ENCODE measurements at places on chromosomes 7 and 10.

GRCh38 chr10:62154231-62154630 lies 114.4 kb downstream of the RTKN2 start:
- DNase-seq = no peak

- DNase-seq = no peak
Measured at GRCh38 chr7:141729020-141729419, 9.1 kb upstream of the SSBP1 start.

DNA sequence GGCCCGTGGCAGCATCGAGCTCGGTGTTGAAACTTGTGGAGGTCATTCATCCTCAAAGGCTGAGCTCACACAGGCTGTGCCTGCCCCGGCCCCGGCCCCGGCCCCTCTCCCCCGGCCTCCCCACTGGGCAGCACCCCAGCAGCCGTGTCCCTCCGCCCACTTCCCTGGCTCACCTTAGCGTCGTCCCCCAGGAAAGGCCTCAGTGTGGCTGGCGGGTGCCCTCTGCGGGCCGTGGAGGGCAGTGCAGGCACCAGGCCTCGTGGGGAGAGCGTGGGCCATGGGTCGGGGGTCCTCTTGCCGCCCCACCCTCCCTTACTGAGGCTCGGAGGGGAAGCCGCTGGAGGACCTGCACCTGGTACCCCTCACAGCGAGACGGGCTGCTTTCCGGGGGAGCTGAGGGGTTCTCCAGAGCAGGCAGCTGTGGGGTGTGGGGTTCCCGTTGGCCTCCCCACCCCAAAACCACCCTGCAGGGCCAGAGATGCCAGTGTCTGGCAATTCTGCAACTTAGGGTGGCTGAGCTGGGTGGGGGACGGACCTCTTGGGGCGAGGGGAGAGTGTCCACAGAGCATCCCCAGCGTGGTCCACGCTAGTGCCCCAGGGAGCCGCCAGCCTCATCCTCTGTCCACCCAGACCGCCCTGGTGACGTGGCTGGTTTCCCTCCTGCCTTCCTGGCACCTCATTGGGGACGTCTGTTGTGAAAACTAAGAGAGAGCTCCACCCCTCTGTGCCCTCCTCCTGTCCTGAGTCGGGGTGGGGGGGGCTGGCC lies 44.2 kb upstream of the DPYSL4 start:
- DNase-seq = peak; percentile 22

DNA sequence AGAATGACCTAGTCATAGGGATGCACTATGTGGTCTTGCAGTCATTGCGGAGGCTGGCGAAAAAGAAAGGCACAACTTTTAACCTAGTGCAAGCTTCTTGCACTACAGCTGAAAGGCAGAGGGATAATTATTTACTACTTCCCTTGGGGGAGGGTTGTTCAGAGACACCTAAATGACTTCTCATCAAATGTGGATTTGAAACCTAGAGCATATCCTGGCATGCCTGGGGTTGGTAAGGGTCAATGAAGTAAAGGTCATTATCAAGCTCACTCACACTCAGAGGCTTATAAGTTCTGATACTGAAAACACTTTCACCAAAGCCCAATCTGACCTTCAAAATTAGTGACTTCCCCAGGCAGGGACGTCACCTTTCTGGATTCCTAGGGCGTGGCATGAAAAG lies 108.9 kb upstream of the AMPH start:
- no peak for DNase-seq

DNA sequence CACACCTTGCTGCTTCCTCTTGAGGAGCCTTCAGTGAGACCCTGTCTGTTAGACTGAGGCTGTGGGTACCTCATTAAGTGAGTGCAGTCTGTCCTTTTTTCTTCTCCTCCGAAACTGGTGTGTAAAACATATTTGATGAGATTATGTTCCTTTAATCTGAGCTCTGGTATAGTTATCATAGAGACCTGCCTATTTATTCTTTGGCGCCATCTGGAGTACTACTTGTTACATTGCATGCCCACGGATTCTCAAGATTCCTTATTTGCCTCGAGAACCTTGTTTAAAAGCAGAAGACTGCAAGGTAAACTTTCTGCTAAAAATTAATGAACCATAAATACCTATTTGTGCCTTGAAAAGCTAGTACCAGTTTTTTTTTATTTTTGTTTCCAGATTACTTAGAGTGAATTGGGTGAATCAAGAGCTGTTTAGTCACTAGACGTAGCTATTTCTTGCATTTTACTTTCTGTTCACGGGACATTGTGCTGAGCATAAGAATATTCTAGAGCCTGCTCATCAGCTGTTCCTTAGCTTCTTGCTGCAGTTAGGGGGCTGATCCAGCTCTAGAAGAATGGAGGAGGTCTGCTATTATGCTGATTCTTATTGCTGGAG lies 16.9 kb upstream of the STMP1 start:
- peak; percentile 75 for DNase-seq

DNA sequence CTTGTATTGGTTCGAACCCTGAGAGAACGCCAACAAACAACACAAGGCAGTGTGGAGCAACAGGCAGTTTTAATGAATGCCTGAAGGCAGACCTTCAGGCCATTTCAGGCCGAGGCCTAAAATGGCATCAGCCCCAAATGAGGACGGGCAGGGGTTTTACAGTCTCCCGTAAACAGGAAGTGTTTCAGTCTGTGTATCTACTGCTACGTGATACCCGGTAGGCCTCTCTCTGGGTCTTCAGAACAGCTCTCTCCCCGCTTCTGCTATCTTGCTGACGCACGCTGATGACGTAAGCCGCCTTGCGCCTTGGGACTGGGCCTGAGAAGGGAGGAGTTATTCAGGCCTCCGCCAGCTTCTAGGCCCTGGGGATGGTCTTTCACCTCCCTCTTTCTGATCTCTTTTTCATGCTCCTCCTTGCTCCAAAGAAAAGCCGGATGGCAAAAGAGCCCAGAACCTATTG lies 67.7 kb downstream of the ST8SIA6 start:
- peak; percentile 32 for DNase-seq

DNA sequence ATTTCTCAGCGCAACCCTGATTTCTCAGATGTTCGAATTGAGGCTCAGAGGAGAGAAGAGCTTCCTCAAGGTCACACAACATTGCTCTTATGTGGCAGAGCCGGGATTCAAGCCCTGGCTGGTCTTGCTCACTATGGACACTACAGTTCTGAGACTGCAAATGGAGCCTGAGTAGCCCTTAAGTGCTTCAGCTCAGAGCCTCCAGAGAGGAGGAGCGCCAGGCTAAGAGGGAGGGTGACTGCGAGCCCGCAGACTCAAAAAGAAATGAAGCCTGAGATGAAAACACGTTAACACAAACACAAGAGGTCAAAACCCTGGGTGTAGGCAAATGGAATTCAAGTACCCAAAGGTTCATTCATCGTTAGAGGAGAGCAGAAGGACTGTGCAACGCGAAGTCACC lies 13.9 kb downstream of the ARHGAP22 start:
- DNase-seq = no peak

- peak; percentile 50 for DNase-seq
Measured at GRCh38 chr7:77425101-77426051, 9.2 kb upstream of the GSAP start.

GRCh38 chr7:121475806-121476205 lies 79.7 kb upstream of the FAM3C start:
- peak; percentile 94 for DNase-seq

DNA sequence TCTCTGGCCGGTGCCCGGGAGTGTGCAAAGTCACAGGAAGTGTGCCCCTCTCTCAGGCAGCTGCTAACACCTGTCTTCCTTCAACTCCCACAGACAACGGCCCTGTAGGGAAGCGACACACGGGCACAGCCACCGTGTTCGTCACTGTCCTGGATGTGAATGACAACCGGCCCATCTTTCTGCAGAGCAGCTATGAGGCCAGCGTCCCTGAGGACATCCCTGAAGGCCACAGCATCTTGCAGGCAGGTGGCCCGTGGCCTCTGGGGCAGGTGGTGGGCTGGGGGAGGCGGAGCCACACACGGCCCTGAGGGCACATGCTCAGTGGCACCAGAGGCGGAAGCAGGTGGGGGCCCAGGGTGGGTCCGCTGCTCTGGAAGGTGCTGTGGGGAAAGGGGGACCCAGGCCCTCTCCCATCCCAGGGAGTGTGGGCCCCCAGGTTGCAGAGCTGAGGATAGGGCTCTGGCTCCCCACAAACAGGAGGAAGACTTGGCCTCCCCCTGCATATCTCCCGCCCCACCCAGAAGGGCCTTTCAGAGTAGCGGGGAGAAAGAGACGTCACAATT lies 6.9 kb downstream of the C10orf105 start:
- no peak for DNase-seq

GRCh38 chr7:42852531-42852930 lies 59.3 kb downstream of the C7orf25 start:
- DNase-seq = no peak

DNA sequence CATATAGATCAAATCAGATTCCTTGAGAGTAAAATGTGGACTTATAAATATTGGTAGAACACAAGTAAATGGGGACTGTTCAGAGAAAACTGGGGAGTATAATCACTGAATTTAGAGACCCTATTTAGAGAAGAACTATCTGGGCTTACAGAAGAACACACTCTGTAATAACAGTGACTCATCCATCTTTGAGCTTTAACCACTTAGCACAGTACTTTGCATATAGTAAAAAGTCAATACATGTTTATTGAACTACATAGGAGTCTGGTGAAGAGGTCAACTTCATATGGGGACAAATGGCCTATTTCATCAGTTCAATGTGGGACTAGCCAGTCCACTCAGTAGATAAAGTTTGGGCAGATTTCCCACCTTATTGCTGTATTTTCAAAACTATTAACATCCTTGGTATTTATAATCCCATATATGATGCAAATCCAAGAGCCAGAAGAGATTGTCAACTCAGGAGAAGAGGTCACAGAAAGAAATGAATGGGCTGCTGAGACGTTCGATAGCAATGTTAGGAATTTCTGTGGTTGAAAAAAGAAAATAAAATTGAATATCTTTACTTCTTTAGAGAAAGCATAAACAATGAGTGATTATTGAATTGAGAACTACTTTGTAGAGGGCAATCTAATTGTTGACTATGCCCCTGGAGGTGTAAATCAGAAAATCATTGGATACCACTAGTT lies 119.3 kb upstream of the CACNA2D1 start:
- DNase-seq = peak; percentile 60

GRCh38 chr7:55127622-55128081 lies 108.8 kb downstream of the EGFR start:
- DNase-seq = peak; percentile 87

GRCh38 chr7:32474008-32474407 lies 16.2 kb downstream of the LSM5 start:
- no peak for DNase-seq

- no peak for DNase-seq
Measured at GRCh38 chr7:44353668-44354067, 28.3 kb upstream of the CAMK2B start.

- DNase-seq = peak; percentile 27
Measured at GRCh38 chr10:78335691-78336401, 302.2 kb downstream of the RPS24 start.

DNA sequence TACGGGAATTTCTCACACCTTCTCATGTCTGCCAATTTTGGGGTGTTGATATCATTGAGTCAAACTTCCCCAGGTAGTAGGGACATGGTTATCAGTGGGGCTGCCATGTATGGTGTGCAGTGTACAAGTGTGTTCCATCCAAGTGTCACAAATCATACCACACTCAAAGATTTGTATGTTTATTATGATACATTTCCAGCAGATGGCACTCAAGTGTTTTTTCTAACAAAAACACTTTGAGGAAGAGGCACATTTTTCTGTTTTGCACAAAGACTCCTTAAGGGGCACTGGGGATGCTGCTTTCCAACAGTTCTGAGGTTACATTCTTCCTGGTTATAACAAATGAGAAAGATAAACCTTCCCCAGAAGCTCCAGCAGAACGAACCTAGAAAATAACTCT lies 414.5 kb downstream of the REEP3 start:
- DNase-seq = peak; percentile 5

- no peak for DNase-seq
Measured at GRCh38 chr10:105195831-105196230, 554.7 kb downstream of the SORCS3 start.

GRCh38 chr10:128052696-128053095 lies 73.5 kb downstream of the MKI67 start:
- no peak for DNase-seq

- DNase-seq = no peak
Measured at GRCh38 chr7:44707558-44708230, 41.0 kb upstream of the ZMIZ2 start.

DNA sequence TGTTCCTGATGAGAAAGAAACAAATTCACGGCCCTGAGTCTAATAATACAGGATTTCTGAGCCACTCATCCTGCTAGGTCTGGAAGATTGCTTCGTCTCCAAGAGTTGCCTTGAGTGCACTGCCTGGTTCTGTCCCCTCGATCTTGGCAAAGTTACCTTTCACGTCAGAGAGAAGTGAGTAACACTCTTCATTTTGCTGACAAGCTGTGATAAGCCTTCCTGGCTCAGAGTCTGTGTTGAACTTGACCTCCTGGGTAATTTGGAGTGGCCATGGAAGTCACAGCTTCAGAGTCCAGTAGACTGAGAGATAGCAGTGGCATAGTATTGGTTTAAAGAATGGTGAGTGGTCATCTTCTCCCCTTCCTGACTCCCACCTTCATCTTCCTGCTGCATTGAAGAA lies 64.7 kb upstream of the LRGUK start:
- DNase-seq = no peak

DNA sequence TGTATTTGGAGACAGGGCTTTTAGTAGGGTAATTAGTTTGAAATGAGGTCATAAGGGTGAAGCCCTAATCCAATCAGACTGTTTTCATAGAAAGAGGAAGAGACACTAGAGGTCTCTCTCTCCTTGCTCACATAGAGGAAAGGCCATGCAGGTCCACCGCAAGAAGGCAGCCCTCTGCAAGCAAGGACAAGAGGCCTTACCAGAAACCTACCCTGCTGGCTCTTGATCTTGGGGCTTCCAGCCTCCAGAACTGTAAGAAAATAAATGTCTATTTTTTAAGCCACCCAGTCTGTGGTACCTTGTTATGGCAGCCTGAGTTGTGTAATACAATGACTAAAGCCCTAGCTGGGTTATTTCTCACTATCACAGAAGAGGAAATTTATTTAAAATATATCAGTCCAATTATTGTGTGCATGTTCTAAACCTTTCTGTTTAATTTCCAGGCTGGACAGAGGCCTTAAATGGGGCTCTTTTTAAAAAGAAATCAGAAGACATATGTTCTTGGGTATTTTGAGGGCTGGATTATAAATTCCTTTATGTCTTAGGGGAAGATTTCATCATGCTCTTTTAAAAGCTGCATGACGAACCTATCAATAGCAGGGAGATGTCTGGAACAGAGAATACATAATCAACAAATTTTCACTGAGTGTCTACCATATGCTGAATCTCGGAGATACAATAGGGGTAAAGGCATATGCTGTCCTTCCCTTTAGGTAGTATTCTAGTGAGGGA lies 12.9 kb upstream of the TMEM26 start:
- peak; percentile 62 for DNase-seq

GRCh38 chr7:130993671-130994365 lies 259.8 kb upstream of the KLF14 start:
- no peak for DNase-seq

DNA sequence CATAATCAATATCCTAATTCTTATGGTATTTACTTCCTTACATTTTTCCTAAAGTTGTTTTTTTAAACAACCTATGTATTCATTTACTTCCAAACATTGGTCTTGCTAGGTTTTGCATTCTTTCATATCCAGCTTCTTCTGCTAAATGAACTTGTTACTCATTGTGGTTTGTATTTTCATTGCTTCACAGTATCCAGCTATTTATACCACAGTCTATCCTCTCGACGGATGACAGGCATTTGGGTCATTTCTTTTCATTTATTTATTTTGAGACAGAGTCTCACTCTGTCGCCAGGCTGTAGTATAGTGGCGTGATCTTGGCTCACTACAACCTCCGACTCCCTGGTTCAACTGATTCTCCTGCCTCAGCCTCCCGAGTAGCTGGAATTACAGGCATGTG lies 66.8 kb downstream of the CCDC6 start:
- peak; percentile 16 for DNase-seq
